Glutamatergic neuron (in vitro differentiated cells): ENCODE measurements at places on chromosomes 5 and 9. TPM values are rescaled to one million over a fixed set of nuclear protein-coding genes. Genes with fewer than 3 reads are reported as not detected.

FLT4 gene
- total RNA-seq = 0.17 TPM

TRPM6 gene
- total RNA-seq = 1.7 TPM

BNC2 gene
- total RNA-seq = 15.2 TPM

SLC27A4 gene
- 47.3 TPM for total RNA-seq

QRFP gene
- not detected for total RNA-seq

CYFIP2 gene
- 120 TPM for total RNA-seq

ANXA6 gene
- total RNA-seq = 143 TPM

RUFY1 gene
- 30.4 TPM for total RNA-seq

CRB2 gene
- total RNA-seq = 6.8 TPM

CBY3 gene
- not detected for total RNA-seq

ACOT12 gene
- not detected for total RNA-seq

GOLM1 gene
- 95.2 TPM for total RNA-seq

FBP2 gene
- not detected for total RNA-seq

FAM200C gene
- total RNA-seq = 5.1 TPM

LHX2 gene
- 6.7 TPM for total RNA-seq

ARHGEF37 gene
- 1.0 TPM for total RNA-seq

GRCh38 chr9:69578026-69578425 is 94.1 kb downstream of the APBA1 start:
- H3K4me3 ChIP-seq = no peak overlapping the region
- H3K27me3 ChIP-seq = no peaks in the 10 kb centered on the region

GRCh38 chr5:179417696-179418095 is 72.4 kb upstream of the ADAMTS2 start:
- H3K27me3 ChIP-seq = peaks cover 10% of the 10 kb centered on the region
- H3K4me3 ChIP-seq = no peak overlapping the region
- H3K4me1 ChIP-seq = peaks cover 11% of the 10 kb centered on the region

GRCh38 chr5:112863549-112863948 is 2.5 kb downstream of the SRP19 start:
- no peaks in the 10 kb centered on the region for H3K27me3 ChIP-seq
- peak overlapping the region; percentile 95 for H3K4me3 ChIP-seq
- DNase-seq = no peak
- no peak overlapping the region for H3K27ac ChIP-seq
- H3K4me1 ChIP-seq = peaks cover 9% of the 10 kb centered on the region

DNA sequence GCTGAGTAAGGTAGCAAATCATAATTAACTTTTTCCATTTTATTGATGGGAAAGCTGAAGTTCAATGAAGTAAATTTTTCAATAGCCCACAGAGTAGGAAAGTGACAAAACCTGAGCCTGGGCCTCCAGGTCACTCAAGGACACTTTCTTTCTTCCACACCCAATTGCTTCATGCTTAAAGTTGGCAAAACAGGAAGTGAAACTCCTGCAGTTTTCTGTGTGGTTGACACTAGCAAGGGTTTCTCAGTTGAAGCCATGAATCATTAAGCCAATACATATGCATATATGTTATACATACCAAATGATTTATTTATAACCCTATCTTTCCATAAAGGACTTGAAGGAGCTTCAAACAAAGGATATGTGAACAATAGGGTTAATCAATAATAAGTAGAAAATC is 13.9 kb downstream of the TLR4 start:
- H3K27ac ChIP-seq = no peak overlapping the region
- no peak overlapping the region for H3K4me3 ChIP-seq
- H3K27me3 ChIP-seq = no peaks in the 10 kb centered on the region
- no peaks in the 10 kb centered on the region for H3K36me3 ChIP-seq
- no peak for DNase-seq

GRCh38 chr5:178261666-178262600 is 29.3 kb upstream of the PHYKPL start:
- H3K4me1 ChIP-seq = no peaks in the 10 kb centered on the region
- H3K4me3 ChIP-seq = no peak overlapping the region
- no peak for DNase-seq
- no peak overlapping the region for H3K27ac ChIP-seq
- no peaks in the 10 kb centered on the region for H3K36me3 ChIP-seq

DNA sequence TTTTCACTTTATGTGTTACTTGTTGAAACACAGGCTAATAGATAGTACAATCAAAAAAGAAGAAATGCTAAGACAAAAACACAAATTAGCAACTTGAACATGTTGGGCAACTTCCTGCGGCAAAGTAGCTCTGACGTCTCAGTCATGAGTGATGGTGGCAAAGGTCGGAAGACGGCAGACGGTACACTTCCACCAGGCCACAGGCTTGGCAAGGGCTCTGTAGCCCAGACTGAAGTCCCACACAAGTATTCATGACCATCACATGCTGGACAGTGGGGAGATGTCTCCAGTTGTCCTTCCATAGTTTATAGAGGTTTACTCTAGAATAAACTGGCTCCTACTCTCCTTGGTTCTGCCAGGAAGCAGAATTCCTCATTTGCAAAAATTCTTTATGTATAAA is 831.3 kb downstream of the MTRR start:
- peaks cover 3% of the 10 kb centered on the region for H3K36me3 ChIP-seq
- no peak for DNase-seq
- no peak overlapping the region for H3K4me3 ChIP-seq
- H3K27ac ChIP-seq = no peak overlapping the region

- no peaks in the 10 kb centered on the region for H3K27me3 ChIP-seq
- no peak for DNase-seq
- peaks cover 3% of the 10 kb centered on the region for H3K36me3 ChIP-seq
- peaks cover 3% of the 10 kb centered on the region for H3K4me1 ChIP-seq
These were observed 898.0 kb upstream of the C9orf72 start for GRCh38 chr9:28471261-28471660.

- no peaks in the 10 kb centered on the region for H3K4me1 ChIP-seq
- H3K27me3 ChIP-seq = no peaks in the 10 kb centered on the region
- no peak overlapping the region for H3K4me3 ChIP-seq
- no peak overlapping the region for H3K27ac ChIP-seq
- DNase-seq = no peak
These were observed 3.1 kb downstream of the CETN3 start for GRCh38 chr5:90406466-90406865.

DNA sequence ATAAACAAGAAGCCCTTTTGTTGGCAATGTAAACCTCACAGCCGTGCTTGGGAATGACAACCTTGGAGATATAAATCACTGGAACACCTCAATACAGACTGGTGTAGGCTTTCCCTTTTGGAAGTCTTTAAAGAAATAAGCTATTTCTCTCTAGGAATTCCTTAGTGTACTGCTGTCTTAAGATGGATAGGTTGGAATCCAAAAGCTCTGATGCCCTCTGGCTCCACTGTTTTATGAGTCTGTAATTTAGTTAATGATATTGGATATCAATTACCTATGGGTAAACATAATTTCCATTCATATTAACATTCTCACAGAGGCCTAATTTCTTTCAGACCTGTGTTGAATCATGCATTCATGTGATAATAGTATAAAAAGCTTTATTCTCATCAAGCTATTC is 435.9 kb upstream of the MPDZ start:
- H3K36me3 ChIP-seq = no peaks in the 10 kb centered on the region
- DNase-seq = no peak
- H3K4me1 ChIP-seq = peaks cover 11% of the 10 kb centered on the region
- H3K27me3 ChIP-seq = no peaks in the 10 kb centered on the region
- H3K27ac ChIP-seq = no peak overlapping the region

- DNase-seq = no peak
- no peaks in the 10 kb centered on the region for H3K27me3 ChIP-seq
- H3K27ac ChIP-seq = no peak overlapping the region
- no peaks in the 10 kb centered on the region for H3K4me1 ChIP-seq
- H3K4me3 ChIP-seq = no peak overlapping the region
These were observed 21.7 kb downstream of the RMI1 start for GRCh38 chr9:84002344-84002743.

GRCh38 chr9:72154468-72155285 is 5.4 kb downstream of the GDA start:
- H3K4me1 ChIP-seq = no peaks in the 10 kb centered on the region
- H3K27me3 ChIP-seq = peaks cover 3% of the 10 kb centered on the region
- no peaks in the 10 kb centered on the region for H3K36me3 ChIP-seq
- H3K4me3 ChIP-seq = no peak overlapping the region

- H3K36me3 ChIP-seq = peaks cover 4% of the 10 kb centered on the region
- no peak overlapping the region for H3K4me3 ChIP-seq
- H3K27me3 ChIP-seq = peaks cover 2% of the 10 kb centered on the region
- no peaks in the 10 kb centered on the region for H3K4me1 ChIP-seq
These were observed 197.5 kb downstream of the PCSK5 start for GRCh38 chr9:76087976-76088375.

- DNase-seq = no peak
- peaks cover 3% of the 10 kb centered on the region for H3K4me1 ChIP-seq
- H3K36me3 ChIP-seq = no peaks in the 10 kb centered on the region
- H3K4me3 ChIP-seq = no peak overlapping the region
These were observed 323.0 kb upstream of the IRX4 start for GRCh38 chr5:2205596-2206226.

- H3K36me3 ChIP-seq = no peaks in the 10 kb centered on the region
- DNase-seq = no peak
- H3K27me3 ChIP-seq = no peaks in the 10 kb centered on the region
- no peaks in the 10 kb centered on the region for H3K4me1 ChIP-seq
These were observed 521.7 kb upstream of the DAB2 start for GRCh38 chr5:39946356-39947045.

DNA sequence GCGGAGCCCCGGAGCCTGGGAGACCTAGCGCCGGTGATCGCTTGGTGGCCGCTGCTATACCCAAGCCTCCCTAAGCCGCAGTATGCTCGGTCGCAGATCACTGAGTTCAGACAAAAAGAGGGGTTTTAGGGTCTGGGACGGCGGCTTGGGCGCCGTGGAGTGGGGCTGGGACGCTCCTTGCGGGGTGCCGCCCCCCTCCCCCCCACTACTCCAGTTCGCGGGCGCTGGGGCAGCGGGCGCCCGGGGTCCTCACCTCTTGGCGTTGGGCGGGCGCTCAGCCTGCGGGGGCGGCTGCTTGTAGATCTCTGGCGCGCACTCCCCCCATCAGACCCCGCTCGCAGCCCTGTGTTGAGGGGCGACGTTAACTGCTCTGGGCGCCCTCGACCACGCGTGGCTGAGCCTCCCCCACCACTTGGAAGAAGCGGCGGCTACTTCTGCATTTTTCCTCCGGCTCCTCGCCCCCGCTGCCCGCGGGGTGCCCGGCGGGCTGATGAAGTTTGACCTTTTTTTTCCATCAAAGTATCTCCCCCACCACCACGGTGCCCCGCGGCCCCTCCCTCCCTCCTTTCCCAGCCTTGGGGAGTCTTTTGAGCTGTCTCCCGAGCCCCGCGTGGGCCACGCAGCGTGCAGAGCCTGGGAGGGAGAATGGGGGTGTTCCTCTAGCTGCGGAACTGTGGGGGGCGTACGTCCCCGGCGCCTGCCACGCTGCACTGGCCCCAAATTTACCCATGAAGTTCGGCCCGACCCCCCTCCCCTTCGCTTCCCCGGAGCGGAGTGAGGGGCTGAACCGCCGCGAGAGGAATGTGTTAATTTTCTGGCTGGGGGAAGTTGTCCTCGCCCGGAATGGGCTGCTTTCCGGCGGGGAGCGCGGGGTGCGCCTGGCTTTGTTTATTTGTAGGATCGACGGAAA is 1.2 kb downstream of the CXXC5 start:
- DNase-seq = peak; percentile 37
- H3K27me3 ChIP-seq = peaks cover 23% of the 10 kb centered on the region
- peak overlapping the region; percentile 99 for H3K4me3 ChIP-seq
- peak overlapping the region; percentile 93 for H3K27ac ChIP-seq
- H3K4me1 ChIP-seq = peaks cover 39% of the 10 kb centered on the region

GRCh38 chr5:43154469-43154868 is 33.8 kb downstream of the ZNF131 start:
- H3K4me3 ChIP-seq = no peak overlapping the region
- DNase-seq = no peak
- no peaks in the 10 kb centered on the region for H3K27me3 ChIP-seq
- H3K4me1 ChIP-seq = peaks cover 4% of the 10 kb centered on the region
- no peaks in the 10 kb centered on the region for H3K36me3 ChIP-seq
- no peak overlapping the region for H3K27ac ChIP-seq

GRCh38 chr5:105350486-105351140 is 1788.0 kb upstream of the NUDT12 start:
- DNase-seq = no peak
- peaks cover 2% of the 10 kb centered on the region for H3K4me1 ChIP-seq
- H3K27ac ChIP-seq = no peak overlapping the region

GRCh38 chr5:17992291-17992690 is 358.0 kb downstream of the TAF11L14 start:
- no peaks in the 10 kb centered on the region for H3K36me3 ChIP-seq
- H3K4me3 ChIP-seq = no peak overlapping the region
- peaks cover 15% of the 10 kb centered on the region for H3K4me1 ChIP-seq
- peak overlapping the region; percentile 59 for H3K27ac ChIP-seq

- peak overlapping the region; percentile 20 for H3K4me3 ChIP-seq
- H3K27ac ChIP-seq = peak overlapping the region; percentile 49
- peaks cover 35% of the 10 kb centered on the region for H3K4me1 ChIP-seq
- peaks cover 10% of the 10 kb centered on the region for H3K36me3 ChIP-seq
- no peak for DNase-seq
These were observed 12.2 kb upstream of the POMT1 start for GRCh38 chr9:131490514-131490913.

DNA sequence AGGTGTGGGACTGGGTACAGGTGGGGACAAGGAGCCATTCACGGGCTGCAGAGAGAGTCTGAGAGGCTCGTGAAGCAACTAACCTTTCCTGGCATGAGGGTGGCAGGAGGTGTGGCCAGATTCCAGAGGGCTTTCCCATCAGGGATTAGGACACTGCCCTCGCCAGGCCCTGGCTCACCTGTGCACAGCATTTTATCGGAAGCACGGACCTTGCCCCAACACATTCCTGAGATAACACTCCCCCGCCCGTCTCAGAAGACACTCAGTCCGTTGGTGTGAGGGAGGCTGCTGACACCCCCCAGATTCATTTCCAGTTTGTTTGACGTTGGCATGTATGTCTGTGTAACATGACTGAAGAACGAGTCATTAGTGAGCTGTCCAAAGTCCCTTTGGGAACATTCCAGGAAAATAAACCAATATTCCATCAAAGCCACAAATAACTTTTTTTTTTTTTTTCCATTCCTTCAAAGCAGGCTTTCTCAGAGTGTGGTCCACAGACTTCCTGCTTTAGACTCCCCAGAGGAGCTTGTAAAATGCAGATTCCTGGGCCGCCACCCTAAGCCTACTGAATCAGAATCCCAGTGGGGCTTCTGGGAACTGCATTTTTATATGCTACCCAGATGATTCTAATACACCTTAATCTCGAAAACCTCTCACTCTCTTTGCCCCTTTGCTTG is 23.4 kb downstream of the WWC1 start:
- no peak for DNase-seq
- H3K4me3 ChIP-seq = no peak overlapping the region
- no peaks in the 10 kb centered on the region for H3K36me3 ChIP-seq
- peaks cover 12% of the 10 kb centered on the region for H3K4me1 ChIP-seq

GRCh38 chr5:106964132-106964531 is 706.6 kb downstream of the EFNA5 start:
- H3K4me1 ChIP-seq = no peaks in the 10 kb centered on the region
- no peaks in the 10 kb centered on the region for H3K27me3 ChIP-seq
- DNase-seq = no peak
- H3K36me3 ChIP-seq = no peaks in the 10 kb centered on the region

GRCh38 chr5:99037668-99038067 is 108.9 kb upstream of the CHD1 start:
- H3K36me3 ChIP-seq = no peaks in the 10 kb centered on the region
- peaks cover 2% of the 10 kb centered on the region for H3K4me1 ChIP-seq
- no peak for DNase-seq
- no peak overlapping the region for H3K4me3 ChIP-seq

GRCh38 chr9:89984214-89984613 is 379.4 kb downstream of the GADD45G start:
- DNase-seq = no peak
- no peak overlapping the region for H3K4me3 ChIP-seq
- peaks cover 18% of the 10 kb centered on the region for H3K36me3 ChIP-seq
